Metanephros (tissue), 2 donors: ENCODE measurements at places on chromosomes 6 and 20. TPM values are rescaled to one million over a fixed set of nuclear protein-coding genes. Genes with fewer than 3 reads are reported as not detected.

SPATS1 gene
- total RNA-seq = not detected

HSPA1L gene
- total RNA-seq = 2.9 TPM

TEAD3 gene
- 21.3 TPM for total RNA-seq

DACT2 gene
- 28.6 TPM for total RNA-seq

MUC22 gene
- not detected for total RNA-seq

PAX1 gene
- total RNA-seq = 0.23 TPM

BTNL2 gene
- not detected for total RNA-seq

OPN5 gene
- total RNA-seq = 0.64 TPM
